ENCODE measurements at places on chromosomes 1 and 21.

- DNase-seq = no peak
Measured at GRCh38 chr1:230120921-230121381, 53.9 kb downstream of the GALNT2 start.

GRCh38 chr21:31675960-31676359 is 16.5 kb downstream of the SOD1 start:
- DNase-seq = no peak

GRCh38 chr1:113605146-113605545 is 154.1 kb downstream of the PHTF1 start:
- DNase-seq = no peak

GRCh38 chr1:110520827-110521226 is 1.9 kb upstream of the KCNA10 start:
- DNase-seq = no peak

- no peak for DNase-seq
Measured at GRCh38 chr1:12057382-12057781, 5.7 kb upstream of the TNFRSF8 start.

GRCh38 chr1:75614399-75614756 is 3.5 kb upstream of the SLC44A5 start:
- DNase-seq = no peak

GRCh38 chr1:162319493-162320175 is 57.0 kb downstream of the SPATA46 start:
- no peak for DNase-seq

DNA sequence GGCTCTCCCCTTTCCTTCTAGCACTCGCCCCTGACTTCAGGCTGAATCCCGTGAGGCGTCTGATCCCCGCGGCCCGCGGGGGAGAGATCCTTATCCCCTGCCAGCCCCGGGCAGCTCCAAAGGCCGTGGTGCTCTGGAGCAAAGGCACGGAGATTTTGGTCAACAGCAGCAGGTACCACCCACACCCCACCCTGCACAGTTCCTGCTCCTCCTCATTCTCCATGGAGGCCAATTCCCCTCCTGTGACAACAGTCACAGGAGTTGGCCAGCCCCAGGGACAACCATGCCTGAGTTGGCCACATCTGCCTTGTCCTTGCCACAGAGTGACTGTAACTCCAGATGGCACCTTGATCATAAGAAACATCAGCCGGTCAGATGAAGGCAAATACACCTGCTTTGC is 20.0 kb downstream of the TMEM81 start:
- no peak for DNase-seq

- no peak for DNase-seq
Measured at GRCh38 chr1:184025242-184025675, 12.3 kb downstream of the COLGALT2 start.

- DNase-seq = no peak
Measured at GRCh38 chr1:6087377-6087772, 41.7 kb downstream of the KCNAB2 start.

Measured in activated CD4-positive, alpha-beta T cell treated with anti-CD3 and anti-CD28 coated beads, Interleukin-2, amount 10 ng/mL, durations not matched to agents 7 days and 5 days (primary cell).